ENCODE measurements at places on chromosomes 16 and 17.

DNA sequence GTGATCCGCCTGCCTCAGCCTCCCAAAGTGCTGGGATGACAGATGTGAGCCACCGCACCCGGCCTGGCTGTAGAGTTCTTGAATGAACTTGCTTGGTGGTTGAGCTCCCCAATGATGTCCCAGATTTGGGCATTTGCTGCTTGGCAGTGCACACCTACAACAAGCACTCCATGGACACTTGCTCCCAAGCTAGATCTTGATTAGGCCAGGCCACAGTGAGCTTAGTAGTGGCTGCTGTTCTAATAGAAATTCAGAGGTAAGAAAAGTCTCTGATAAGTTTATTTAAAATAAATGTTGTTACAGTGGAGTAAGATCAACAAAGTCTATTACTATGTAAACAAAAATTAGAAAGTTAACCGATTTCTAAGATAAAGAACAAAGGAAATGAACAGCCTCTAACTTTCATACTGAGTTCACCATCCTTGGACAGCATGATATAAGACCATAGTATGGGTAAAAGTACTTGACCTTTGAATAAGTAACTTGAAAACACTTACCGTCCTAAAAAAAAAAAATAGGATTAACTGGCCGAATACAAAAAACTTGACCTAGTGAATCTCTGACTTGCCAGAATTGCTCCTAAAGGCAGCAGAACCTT lies 951 bp downstream of the TMED6 start:
- DNase-seq, result no peak

GRCh38 chr16:12896562-12896961 lies 4.8 kb upstream of the SHISA9 start:
- no peak for DNase-seq

GRCh38 chr17:64428406-64428805 lies 20.5 kb upstream of the MILR1 start:
- no peak for DNase-seq

GRCh38 chr17:80263253-80264204 lies 2.9 kb downstream of the RNF213 start:
- peak; percentile 80 for DNase-seq

- DNase-seq, result no peak
Measured at GRCh38 chr17:65085397-65085796, 28.9 kb upstream of the GNA13 start.

DNA sequence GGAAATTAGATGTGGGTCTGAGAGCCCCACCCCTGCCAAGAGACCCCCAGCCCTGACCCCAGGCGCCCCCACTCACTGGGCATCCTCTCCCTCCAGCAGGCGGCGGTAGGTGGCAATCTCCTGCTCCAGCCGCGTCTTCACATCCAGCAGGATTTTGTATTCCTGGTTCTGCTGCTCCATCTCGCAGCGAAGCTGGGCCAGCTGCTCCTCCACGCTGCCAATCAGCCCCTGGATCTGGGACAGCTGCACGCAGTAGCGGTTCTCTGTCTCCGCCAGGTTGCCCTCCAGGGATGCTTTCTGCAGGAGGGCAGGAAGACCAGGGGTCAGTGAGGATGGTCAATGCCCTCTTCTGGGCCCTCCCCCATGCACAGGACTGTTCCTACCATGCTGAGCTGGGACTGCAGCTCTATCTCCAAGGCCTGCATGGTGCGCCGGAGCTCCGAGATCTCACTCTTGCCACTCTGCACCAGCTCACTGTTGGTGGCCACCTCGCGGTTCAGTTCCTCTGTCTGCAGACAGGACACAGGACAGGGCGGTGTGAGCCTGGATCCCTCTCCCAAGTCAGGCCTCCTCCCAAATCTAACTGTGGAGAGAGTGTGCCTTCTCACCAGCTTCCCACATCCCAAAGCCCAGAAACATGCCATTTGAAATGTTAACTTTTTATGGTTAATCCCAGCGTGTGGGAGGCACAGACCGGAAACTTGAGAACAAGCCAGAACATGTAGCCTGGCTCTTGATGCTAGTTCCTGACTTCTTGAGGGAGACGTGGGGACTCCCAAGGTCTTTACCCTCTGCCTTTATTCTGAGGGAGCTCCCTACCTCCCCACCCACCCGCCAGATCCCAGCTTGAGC lies 3.6 kb downstream of the KRT17 start:
- no peak for DNase-seq

DNA sequence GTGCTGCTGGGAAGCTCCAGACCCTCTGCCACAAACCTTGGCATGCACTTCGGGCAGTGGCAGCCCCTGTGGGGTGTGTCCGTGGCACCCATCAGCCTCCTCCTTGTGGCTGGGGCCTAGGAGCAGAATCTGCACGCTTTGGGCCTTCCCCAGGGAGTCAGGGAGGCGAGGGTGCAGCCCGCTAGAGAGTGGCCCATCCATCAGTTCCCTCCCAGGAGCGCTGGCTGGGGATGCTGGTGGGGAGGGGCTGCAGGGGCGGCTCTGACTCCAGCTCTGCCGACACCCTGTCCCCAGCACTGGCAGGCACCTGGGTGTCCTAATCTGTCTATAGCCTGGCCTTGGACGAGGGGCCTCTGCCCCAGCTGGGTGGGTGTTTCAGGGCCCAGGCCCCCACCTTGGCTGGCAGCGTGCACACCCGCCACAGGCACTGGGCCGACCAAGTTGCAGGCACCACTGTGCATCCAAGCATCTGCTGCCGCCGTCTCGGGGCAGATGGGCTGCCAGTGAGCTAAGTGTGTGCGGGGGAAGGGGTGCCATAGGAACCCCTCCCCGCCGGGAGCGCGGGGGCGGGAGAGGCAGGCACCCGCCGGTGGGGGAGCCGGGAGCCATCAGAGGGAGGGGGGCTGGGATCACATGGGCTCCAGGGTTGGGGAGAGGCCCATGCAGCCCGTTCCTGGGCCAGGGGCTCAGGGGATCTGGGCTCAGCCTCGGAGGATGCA lies 30.2 kb downstream of the ENDOV start:
- no peak for DNase-seq

- peak; percentile 48 for DNase-seq
Measured at GRCh38 chr17:78532922-78533640, 44.1 kb downstream of the DNAH17 start.

GRCh38 chr16:634996-635395 lies 1.1 kb downstream of the METTL26 start:
- no peak for DNase-seq

DNA sequence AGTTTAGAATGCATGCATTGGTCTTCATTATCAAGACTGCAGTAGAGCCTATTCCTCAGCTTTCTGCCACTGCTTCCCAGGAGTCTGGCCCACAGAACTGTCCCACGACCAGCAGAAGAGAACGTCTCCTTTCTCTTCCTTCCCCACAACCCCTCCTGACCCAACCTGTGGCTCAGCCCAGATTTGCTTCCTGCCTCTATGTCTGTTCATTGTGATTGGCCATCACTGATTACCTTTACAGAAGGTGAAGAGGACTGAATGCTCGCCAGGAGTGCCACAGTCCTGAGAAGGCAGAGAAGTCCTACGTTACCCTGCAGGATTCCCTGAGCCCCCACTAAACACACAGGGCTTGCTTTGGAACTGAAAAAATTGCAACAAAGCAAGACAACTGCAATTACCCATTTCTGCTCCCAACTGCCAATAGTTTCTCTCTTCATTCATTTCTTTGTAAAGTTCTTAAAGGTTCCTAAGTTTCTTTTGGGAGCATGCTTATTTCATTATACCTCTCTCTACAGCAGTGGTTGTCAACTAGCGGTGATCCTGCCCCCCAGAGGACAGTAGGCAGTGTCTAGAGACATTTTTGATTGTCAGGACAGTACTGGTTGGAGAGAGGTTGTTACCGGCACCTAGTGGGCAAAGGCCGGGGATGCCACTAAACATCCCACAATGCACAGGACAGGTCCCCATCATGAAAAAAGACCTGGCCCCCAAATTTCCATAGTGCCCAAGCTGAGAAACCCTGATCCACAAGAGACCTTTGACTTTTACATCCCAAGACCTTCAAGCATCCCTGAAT lies 4.5 kb upstream of the NAT9 start:
- DNase-seq, result peak; percentile 37

GRCh38 chr17:9140550-9141424 lies 119.5 kb downstream of the NTN1 start:
- no peak for DNase-seq

- DNase-seq, result no peak
Measured at GRCh38 chr16:50303041-50303604, 36.8 kb downstream of the ADCY7 start.

DNA sequence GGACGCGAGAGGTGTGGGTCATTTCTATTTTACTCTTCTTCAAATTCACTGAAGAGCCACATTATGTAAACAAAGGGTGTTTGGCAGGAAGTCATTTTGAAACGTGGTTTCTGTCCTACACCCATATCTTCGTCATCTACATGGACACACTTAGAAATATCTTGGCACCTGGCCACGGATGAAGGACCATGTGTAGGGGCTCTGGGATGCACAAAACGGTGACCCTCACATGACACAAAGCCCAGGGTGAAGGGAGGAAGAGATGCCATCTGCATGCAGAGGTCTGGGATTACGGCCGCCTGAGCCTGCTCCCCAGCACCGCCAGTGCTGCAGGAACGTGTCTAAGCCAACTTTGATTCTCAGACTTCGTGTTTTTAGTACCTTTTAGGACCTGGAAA lies 130.2 kb upstream of the CHMP6 start:
- DNase-seq, result peak; percentile 65

GRCh38 chr17:75917917-75918445 lies 13.3 kb upstream of the MRPL38 start:
- no peak for DNase-seq

GRCh38 chr16:12201216-12201615 lies 224.7 kb downstream of the SNX29 start:
- DNase-seq, result no peak

- no peak for DNase-seq
Measured at GRCh38 chr17:19387921-19388521, 1.0 kb upstream of the MFAP4 start.

DNA sequence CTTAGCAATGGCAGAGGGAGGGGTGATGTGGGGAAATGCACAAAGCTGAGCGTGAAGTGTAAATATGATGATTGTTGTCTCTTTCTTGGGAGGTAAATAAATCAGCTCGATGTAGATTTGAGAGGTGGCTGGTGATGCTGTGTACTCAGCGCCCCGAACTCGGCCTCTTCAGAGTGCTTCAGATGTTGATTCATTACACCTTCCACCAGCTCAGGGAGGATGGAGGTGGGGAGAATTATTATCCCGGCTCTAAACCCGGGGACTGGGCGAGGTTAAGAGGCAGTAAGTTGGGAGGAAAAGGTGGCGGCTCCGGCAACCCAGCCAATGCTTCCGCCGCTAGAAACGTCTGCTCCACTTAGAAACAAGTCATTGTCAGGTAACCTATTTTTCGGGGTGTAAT lies 86.5 kb downstream of the RPA1 start:
- no peak for DNase-seq

DNA sequence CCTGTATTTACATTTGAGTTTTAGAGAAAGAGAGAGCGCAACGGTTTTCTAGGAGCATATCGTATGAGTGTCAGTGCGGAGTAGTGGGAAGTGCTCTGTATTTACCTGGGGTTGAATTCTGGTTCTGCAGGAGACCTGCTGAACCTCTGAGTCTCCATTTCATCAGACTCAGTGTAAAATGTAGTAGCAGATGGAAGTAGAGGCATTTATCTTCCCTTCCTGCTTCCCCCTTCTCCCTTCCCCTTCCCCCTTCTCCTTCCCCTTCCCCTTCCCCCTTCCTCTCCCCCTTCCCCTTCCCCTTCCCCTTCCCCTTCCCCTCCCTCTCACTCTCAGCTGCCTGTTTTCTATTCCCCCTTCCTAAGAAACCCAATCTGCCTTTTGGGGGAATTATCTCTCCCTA lies 426.9 kb downstream of the NPIPA7 start:
- no peak for DNase-seq

GRCh38 chr16:68022278-68022727 lies 729 bp downstream of the DDX28 start:
- DNase-seq, result no peak

DNA sequence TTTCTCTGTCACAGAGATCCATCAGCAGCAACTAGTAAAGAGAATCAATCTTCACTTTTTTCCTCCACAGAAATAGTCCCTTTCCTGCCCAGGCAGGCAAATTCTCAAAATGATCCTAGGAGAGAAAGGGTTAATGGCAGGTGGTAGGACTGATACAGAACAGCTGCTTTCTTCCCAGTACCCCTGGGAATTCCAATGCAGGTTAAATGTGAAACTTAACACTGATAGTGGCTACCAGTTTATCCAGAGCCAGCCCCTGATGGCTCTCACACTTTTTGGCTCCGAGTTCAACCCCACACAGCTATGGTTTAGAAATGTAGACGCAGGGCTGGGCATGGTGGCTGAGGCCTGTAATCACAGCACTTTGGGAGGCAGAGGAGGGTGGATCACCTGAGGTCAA lies 22.2 kb downstream of the MARVELD3 start:
- no peak for DNase-seq

DNA sequence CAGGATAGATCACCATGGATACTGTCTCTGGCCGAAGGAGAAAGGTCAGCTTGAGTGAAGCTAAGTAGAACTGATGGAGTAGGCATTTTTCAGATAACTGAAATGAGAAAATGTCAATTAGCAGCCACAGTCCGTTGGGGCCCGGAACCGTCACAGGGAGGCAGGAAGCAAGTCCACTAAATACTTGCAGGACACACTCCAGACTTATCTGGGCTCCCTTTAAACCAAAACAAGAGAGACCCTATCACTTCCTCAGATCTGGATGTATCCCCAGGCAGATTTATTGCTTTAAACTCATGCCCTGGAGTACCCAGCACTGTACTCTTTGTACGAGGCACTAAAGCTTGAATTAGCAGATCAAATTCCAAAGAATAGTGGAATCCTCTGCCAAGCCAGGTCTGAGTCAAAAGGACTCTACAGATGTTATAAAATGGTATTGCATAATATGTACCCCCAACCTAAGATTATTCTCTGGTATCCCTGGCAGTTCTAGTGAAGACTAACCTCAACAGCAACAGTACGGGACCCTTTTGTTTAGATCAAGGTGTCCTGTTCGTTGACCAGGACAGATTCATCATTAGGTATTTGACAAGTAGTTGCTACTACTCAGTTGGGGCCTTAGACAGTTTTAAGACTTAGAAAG lies 8.1 kb downstream of the ZP2 start:
- no peak for DNase-seq

DNA sequence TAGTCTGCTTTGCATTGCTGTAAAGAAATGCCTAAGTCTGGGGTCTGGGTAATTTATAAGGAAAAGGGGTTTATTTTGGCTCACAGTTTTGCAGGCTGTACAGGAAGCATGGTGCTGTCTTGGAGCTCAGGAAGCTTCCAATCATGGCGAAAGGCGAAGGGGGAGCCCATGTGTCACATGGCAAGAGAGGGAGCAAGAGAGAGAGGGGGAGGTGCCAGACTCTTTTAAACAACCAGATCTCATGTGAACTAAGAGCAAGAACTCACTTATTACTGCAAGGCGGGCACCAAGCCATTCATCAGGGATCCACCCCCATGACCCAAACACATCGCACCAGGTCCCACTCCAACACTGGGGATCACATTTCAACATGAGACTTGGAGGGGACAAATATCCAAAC lies 148.2 kb upstream of the HS3ST2 start:
- no peak for DNase-seq
